ENCODE measurements at places on chromosomes 13 and 19.
A peak's percentile ranks its signal among the peaks of the same experiment; 100 is the strongest.

DNA sequence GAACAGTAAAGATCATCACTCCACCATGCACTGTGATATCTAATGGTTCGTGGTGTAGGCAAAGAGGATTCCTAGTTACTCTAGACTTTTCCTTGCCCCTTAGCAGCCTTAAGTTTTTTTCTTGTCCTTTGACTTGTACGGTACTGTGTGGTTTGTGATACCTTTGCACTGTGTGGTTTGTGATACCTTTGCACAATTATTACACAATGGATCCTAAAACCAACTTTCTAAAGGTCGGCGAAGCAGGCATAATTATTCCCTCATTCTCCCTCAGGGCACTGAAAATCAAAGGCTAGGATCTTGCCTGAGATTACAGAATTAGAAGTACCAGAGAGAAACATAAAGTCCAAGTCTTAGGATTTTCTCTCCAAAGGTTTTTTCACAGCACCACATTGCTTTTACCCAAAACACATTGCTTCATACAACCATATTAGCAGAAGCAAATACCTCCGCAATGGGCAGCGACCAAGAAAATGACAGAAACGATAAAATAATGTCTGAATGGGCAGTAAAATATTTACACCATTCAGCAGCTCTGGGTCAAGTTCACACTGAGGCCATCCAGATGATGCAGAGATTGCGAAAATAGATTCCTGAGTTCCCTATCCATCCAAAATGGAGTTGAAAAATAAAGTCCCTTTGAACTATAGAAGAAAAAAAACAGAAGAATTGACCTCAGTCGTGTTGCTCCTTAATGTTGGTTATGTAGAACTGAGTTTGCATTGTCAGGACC lies 106.4 kb downstream of the FGF14 start:
- DNase-seq = no peak

GRCh38 chr13:23934520-23934919 lies 37.2 kb upstream of the C1QTNF9B start:
- DNase-seq = no peak

GRCh38 chr19:10141973-10142372 lies 22.3 kb upstream of the EIF3G start:
- no peak for DNase-seq

GRCh38 chr13:37539976-37540605 lies 58.5 kb downstream of the POSTN start:
- no peak for DNase-seq

- DNase-seq = peak; percentile 64
These were observed 166.9 kb downstream of the DLEU7 start for GRCh38 chr13:50676602-50677001.

DNA sequence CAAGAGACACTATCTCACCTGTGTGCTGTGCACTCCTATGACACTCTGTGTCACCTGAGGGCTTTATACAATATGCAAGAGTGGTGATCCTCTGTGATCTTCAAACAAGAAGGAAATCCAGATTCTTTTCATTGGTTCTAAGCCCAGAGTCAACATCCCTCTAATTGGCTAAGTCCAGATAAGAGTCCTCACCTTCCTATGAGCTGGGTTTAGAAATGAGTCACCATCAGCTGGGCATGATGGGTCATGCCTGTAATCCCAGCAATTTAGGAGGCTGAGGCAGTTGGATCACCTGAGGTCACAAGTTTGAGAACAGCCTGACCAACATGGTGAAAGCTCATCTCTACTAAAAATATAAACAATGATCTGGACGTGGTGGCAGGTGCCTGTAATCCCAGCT lies 144.4 kb downstream of the ZNF675 start:
- DNase-seq = no peak

DNA sequence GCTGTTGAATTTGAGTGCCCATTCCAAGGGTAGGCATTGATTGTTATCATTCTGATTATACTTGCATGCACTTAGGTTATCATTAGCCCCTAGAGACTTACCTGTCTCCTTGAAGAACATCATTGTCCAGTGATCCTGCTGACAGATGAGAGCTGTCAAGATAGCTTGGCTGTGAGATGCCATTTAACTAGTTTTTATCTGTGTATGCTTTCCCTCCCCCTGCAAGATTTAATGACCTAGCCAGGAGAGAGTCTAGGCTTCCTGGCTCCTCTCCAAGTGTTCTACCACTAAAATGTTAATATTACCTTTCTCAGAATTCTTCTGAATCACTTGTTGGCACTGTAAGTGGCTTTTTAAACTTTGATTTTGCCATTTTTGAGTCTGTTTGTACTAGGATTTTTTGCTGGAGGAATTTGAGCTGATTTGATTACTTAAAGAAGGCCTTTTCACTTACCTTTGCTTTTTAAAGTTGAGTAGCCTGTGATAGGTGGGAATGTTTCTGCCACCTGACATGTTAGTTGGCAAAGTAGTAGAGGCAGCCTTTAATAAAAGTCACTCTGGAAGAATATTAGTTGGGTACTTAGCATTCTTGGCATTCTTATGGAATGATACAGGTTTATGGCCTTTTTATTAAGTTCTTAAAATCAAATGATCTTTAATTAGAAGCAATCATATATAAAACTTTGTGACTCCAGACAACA lies 41.1 kb downstream of the ARHGAP35 start:
- DNase-seq = no peak

- DNase-seq = no peak
These were observed 1266.2 kb downstream of the SLITRK5 start for GRCh38 chr13:88937384-88937783.

DNA sequence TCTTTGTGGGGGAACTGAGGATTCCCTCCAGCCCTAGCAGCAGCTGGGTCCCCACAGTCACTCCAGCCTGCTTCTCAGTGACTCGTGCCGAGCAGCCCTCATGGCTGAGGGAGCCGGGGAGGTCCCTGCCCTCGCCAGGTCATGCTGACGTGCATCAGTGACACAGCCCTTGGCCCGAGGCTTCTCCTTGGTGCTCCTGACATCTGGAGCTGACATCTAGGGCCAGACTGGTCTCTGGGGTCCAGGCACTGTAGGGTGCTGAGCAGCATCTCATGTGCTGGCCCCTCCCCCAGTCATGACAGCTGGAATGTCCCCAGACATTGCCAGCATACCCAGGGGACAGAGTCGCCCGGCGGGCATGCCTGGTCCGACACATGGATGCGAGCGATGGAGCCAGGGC lies 14.4 kb downstream of the COMP start:
- DNase-seq = no peak

DNA sequence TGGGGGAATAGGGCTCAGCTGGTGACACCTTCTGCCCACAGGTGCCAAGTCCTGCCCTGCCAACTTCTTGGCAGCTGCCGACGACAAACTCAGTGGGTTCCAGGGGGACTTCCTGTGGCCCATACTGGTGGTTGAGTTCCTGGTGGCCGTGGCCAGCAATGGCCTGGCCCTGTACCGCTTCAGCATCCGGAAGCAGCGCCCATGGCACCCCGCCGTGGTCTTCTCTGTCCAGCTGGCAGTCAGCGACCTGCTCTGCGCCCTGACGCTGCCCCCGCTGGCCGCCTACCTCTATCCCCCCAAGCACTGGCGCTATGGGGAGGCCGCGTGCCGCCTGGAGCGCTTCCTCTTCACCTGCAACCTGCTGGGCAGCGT lies 2.1 kb downstream of the P2RY11 start:
- DNase-seq = no peak

DNA sequence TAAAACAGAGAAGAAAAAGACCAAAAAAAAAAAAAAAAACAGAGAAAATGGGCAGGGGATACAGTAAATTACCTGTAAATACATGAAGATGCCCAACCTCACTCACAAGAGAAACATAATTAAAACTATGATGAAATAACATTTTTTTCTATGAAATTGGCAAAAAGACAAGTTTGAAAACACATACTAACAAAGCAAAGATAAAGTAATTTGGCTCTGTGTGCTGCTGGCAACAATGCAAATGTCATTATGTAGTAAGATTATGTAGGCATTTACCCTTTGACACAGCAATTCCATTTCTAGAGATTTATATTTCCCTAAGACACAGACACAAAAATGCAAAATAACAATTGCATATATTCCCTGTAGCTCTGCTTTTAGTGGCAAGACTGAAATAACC lies 20.2 kb downstream of the ZC3H13 start:
- DNase-seq = no peak

DNA sequence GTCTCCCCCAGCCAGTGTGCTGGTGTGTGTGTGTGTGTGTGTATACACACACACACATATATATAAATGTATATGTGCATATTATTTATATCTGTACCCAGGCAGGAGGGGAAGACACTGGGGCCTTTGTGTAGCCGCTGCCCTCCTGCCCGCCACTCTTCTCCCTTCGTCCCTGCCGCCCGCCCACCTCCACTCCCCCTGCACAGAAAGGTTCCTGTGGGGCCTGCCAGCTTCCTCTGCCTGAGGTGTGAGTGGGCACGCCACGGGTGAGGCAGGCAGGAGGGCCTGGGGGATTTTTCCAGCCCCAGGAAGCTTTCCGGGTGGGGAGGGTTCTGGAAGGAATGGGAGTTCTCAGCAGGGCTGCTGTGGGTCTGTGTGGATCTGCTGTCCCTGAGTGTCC lies 6.9 kb downstream of the IRF2BP1 start:
- no peak for DNase-seq

Data from suppressor macrophage (primary cell).